ENCODE measurements at places on chromosomes 4 and X.

GRCh38 chr4:119027811-119028210, 107.8 kb upstream of the MYOZ2 start:
- DNase-seq, result no peak

- no peak for DNase-seq
These were observed 170.4 kb upstream of the FGF16 start for GRCh38 chrX:77276742-77277141.

DNA sequence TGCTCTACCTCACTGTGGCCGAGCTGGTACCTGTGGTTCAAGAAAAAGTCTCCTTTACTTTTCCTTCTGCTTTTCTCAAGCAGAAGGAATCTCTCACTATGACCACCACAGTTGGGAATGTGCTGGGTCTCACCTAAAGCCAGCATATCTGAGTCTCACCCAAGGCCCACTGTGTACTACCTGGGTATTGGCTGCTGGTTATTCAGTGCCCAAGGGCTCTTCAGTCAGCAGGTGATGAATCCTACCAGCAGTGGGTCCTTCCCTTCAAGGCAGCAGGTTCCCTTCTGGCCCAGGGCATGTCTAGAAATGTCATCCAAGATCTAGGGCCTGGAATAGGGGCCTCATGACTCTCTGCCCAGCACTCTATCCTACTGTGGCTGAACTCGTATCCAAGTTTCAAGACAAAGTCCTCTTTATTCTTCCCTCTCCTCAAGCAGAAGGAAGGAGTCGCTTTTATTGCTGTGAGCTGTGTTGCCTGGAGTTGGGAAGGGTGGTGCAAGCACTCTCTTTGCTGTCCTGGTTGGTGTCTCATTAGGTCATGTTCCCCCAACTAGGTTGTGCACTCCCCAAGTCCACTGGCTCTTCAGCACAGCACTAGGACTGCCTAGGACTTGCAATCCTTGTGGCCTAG, 6.1 kb downstream of the CXCL10 start:
- no peak for DNase-seq

DNA sequence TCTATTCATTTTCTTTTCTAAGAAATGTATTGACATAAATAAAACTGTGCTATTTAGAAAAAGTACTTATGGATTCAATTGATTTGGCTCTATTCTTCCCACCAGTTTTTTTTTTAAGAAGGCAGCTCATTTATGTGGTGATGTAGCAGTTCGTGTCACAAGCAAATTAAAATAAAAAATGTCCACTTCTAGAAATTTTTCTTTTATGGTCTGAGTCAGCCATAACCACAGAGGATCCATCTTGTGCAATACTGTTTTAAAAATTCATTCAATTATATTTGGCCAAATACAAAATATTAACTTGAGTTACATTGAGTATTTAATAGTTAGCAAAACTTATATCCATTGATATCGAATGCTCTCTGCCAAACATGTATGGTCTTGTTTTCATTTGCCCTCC, 207.9 kb upstream of the FAT1 start:
- no peak for DNase-seq

DNA sequence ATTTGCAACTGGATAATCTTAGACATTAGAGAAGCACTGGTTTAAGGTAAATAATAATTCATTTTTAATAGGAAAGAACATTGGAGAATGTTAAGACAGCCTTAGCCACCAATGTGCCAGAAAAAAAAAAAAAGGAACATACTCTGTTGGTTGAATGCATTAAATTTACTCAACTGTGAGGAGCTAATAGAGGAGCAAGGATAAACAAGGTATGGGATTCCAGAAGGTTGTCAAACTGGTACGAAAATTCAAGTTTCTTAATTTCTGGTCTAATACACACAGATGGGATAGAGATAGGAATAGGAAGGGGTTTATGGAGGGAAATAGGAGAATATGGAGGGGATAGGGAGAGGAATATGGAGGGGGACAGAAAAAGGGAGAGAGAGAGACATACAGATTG, 1096.6 kb downstream of the ARAP2 start:
- no peak for DNase-seq

- DNase-seq, result no peak
These were observed 516.9 kb downstream of the PDHA2 start for GRCh38 chr4:96356591-96357370.

DNA sequence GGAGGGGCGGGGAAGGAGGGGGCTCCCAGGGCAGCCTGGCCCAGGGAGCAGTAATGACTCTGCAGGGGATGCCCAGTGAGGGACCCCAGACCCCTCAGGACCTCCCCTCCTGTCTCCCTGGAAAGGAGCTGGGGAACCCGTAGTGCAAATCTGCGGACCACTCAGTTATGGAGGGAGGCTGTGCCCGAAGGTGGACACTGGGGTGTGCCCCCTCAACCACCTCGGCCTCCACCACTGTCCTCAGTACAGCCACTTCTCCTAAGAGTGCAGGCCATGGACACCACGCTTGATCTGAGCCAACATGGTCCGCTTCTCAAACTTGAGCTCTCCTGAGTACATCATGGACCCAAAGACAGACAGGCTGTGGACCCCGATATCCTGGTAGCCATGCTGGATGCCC, 378.2 kb upstream of the MAOA start:
- DNase-seq, result no peak
